Stimulated activated CD4-positive, alpha-beta T cell treated with anti-CD3 and anti-CD28 coated beads, TNF-alpha, amount 100 ng/mL, for 1 hour (primary cell): ENCODE measurements at places on chromosomes 6 and 20.

DNA sequence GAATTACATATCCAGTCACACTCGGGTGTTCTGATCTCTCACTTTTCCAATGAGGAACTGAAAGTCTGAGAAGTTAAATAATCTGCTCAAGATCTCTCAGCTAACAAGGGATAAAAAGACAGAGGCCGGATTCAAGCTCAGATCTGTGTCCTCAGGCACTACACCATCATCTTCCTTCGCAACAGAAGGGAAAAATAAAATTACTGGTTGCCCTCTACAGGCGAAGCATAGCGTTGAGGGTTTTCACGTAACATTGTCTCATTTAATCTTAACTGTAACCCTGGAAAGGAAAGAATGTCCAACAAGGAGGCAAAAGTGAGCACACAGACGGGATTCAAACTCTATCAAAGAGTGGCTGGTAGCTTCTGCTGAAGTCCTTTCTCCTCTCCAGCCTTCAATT is 67.8 kb upstream of the ANKEF1 start:
- no peak for DNase-seq

- DNase-seq, result no peak
Observed at GRCh38 chr20:46214824-46215488, 93.3 kb downstream of the CDH22 start.

GRCh38 chr6:26476896-26477295 is 19.1 kb downstream of the BTN2A1 start:
- no peak for DNase-seq

GRCh38 chr6:138007014-138007472 is 100.2 kb downstream of the PERP start:
- DNase-seq, result no peak

DNA sequence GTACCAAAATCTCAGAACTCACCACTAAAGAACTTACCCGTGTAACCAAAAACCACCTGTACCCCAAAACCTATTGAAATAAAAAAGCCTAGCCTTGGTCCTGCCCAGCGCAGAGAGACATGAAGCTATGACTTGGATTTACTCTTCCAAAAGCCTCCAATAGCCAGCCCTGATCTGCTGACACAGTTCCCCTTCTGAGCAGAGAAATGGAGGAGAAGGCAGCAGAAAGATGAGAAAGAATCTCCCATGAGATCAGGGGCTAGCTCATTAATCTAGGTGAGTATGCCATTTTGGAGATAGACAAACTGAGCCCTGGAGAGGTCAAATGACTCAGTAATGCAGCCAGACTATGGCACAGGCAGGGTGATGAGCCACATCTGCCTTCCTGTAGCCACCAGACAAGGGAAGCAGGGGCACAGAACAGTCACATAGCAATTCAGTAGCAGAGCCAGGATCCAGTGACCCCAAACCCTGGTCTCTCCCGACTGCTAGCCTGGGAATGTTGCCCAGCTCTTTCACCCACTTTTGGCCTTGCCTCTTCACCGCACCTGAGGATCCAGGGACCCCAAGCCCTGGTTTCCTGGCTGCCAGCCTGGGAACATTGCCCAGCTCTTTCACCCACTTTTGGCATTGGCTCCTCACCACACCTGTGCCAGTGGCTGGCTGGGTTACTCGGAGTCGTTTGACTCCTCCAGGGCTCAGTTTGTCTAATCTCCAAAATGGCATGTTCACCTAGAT is 7.2 kb upstream of the SDCBP2 start:
- DNase-seq, result no peak

GRCh38 chr6:73560182-73560732 is 39.4 kb upstream of the EEF1A1 start:
- DNase-seq, result no peak

- no peak for DNase-seq
Observed at GRCh38 chr6:132218059-132218696, 183.1 kb downstream of the MOXD1 start.

DNA sequence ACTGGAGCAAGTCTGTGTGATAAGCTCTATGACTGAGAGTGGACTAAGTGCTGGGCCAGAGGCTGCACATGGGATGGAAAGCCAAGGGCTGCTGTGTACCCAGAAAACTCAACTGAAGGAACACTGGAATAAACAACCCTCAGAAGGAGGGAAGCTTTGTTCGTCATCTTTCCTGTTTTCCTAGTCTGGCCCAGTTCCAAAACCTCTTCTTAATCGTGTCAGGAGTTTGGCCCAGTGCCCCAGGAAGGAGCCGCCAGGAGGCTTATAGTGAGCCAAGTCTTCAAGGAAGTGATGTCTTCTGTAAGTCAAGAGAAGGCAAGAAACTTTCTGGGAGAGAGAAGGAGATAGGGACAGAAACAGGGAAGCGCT is 23.3 kb upstream of the TOP1 start:
- no peak for DNase-seq

DNA sequence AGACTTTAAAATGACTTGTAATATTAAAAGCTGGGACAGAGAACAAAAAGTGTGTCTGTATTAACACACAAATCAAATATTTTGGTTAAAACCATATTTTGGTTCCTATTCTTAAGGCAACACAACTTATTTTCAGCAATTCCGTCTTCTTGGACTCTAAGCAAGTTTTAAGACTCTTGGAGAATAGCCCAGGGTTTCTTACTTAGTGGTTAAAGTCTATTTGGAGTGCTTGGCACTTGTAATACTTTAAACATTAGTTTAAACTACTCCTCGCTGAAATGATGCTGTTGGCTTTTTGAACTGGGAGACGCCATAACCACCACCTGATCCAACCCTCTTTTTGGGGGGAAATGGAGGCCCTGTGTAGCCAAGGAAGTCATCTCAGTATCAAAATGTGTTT is 109.7 kb upstream of the GMDS start:
- DNase-seq, result no peak

GRCh38 chr20:24783631-24784492 is 165.2 kb upstream of the CST7 start:
- no peak for DNase-seq

DNA sequence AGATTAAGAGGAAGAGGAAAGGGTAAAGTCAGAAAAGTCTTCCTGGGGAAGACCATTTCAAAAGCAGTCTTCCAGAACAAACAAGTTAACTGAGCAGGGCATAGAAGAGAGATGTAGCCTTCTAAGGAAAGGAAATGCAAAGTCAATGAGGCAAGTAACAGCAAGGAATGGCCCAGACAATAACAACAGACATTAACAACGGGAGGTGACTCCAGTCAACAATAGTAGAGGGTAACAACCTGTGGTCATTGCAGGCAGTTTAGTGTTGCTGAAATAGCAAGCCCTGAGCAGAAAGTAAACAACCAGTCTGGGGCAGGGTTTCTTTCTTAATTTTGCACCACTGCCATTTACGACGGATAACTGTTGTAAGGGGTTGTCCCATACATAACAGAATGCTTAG is 2.1 kb downstream of the MDN1 start:
- DNase-seq, result no peak

GRCh38 chr6:158571826-158572652 is 12.1 kb downstream of the TMEM181 start:
- DNase-seq, result no peak

DNA sequence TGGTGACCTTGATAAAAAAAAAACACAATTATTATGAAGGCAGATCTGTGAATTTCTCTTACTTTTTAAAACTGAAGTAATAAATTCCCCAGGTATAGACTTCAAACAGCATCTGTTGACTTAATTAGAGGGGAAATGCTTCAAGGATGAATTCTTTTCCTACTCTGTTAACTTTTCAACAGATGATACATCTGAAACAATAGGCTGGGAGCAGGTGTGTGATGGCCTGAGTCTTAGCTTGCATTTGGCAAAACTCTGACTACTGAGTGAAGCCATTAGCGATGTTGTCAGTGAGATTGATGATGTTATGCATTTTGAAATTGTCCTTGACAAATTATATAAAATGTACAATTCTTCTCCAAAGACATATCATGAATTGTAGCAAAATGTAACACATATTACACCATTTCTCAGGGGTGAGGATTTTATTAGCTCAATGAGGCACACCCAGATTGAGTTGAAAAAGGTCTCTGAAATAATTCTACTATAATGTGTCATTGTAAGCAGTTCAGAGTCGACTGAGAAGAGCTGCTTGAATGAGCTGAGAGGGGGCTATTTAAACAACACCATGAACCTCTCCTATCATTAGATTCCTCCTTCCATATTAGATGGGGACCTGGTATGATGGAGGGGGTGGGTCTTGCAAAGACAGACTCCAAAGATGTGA is 39.6 kb upstream of the OGFRL1 start:
- DNase-seq, result no peak
